ENCODE measurements at places on chromosomes 5 and 9.

DNA sequence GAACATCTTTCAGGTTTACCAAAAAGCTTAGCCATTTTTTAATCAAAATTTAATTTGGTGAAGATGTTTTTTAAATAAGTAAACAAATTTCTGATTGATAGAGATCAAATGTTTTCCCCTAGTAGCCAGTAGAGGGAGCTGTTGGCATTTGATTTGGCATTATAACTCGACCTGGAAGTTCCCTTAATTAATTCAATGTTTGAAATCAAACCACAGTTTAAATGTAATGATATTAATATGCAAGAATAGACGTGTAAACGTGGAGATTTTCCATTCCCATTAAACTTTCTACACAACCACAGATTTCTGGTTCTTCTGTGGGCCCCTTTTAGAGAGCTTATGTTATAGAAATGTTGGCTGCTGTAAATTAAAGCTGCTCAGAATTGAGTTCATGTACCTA, 148.1 kb upstream of the MPDZ start:
- no peak for DNase-seq

- no peak for DNase-seq
These were observed 103.4 kb downstream of the PIP5K1B start for GRCh38 chr9:68808338-68808890.

DNA sequence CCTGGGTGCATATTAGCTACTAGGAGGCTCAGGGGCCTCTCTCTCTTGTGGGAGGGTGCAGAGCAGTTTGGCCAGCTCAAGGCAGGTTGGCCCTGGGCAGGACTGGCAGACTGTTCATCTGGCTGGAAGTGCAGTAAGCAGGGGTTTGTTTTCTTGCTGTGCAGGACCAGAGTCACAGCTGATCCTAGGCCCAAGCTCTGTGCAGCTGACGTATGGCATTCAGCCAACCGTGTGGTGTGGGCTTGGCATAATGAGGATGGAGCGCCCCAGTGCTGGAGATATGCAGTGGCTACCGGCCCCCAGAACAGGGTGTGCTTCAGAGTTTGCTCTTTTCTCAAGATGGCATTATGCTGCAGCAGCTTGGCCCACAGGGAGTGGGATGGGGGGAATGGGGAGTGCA, 31.0 kb upstream of the PHF24 start:
- no peak for DNase-seq

DNA sequence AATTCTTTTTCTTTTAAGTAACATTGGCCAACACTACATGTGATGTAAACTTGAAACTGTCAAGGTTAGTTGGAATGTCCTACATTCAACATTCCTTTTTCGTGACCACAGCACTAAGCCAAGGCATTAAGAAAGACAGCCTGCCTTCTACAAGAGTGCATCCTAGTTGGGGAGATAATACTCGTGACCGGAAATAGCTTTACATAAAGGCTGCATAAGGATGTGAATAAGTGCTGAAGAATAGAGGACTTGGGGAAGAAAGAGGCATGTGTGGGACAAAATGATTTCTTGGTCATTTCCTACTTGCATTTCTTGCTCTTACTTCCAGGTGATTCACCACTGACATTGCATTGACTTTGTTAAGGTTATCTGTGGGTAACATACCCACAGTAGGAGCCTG, 282.0 kb downstream of the DMRT2 start:
- DNase-seq, result no peak

DNA sequence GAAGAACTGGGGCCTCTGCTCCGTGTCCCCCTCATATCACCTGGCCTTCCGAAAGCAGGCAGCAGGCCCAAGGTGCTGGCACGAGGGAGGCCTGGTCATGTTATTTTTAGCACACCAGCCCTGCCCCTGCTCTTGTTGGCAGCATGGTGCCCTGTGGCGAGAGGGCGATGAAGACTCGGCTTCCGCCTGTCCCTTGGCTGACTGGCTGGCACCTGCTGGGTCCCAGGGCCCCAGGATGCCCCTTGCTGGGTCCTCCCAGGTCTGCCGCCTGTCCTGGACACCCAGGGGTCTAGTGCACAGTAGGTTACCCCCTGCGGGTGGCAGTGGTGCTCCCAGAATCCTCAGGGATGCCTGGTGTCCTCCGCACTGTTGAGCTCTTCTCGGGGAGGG, 77.0 kb downstream of the RXRA start:
- DNase-seq, result no peak

DNA sequence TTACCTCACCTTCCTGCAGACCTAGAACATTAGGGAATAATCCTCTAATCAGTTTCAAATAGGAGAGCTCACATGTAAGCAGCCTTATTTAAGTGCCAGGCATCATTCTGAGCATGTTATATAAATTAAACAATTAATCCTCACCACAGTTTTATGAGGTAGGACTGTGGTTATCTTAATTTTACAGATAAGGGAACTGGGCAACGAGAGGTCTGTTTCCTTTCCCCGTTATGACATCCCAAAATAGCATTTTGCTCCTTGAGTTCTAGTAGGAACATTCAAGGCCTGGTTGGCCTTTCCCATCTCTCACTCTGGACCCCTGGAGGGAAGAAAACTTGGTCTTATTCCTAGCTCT, 19.1 kb upstream of the IFNB1 start:
- DNase-seq, result no peak

DNA sequence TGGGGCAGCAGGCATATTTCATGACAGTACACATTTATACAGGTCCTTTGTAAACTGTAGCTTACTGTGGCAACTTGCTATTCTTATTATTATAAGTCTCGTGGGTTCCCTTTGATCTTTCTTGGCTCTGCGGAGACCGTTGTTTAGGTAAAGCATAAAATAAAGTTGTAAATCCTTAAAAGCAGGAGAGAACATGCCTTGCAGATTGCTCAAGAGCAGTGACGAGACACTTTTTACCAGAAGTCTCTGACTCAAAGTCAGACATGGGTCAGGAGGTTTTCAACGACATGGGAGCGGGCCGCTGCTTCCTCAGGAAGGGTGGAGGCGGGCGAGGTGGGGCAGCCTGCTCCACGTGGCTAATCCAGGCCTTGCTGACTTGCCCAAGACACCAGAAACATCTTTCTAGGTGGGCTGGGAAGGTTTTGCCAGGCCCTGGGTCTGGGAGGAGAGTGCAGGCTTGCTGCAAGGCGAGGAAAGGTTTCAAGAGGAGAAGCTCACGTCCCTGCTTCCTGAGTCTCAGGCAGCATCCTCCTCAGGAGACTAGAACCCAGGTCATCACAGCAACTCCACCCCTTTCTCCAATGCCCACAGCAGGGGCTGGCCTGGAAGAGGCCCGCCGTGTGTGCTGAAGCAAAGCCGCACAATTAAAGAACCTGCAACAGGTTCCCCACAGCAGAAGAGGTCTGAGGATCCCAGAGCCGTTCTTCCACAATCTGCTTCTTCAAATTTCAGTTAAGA, 6.5 kb downstream of the TBC1D2 start:
- DNase-seq, result no peak

GRCh38 chr5:135223891-135224625, 175.0 kb downstream of the MACROH2A1 start:
- DNase-seq, result no peak

GRCh38 chr5:958701-959571, 49.7 kb upstream of the NKD2 start:
- DNase-seq, result no peak

GRCh38 chr5:463952-464351, 21.0 kb downstream of the EXOC3 start:
- peak; percentile 61 for DNase-seq

GRCh38 chr5:133344266-133344665, 268.1 kb downstream of the FSTL4 start:
- no peak for DNase-seq

DNA sequence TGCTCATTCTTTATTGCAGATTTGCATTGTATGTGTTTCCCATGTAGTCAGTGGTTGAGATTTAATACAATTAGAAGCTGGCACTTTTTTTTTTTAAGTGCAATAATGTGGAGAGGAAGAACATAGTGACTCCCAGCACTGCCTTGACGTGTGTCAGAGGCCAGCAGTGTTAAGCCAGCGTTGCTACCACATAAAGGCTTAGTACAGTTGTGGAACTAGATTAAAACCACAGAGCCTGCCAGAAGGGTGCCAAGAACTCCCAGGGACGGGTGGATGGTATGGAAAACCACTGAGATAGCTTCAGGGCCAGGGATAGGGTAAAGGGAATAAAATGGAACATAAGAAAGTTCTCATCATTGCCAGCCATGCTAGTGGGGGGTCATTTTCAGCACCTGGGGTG, 142.9 kb downstream of the TRIO start:
- DNase-seq, result no peak

DNA sequence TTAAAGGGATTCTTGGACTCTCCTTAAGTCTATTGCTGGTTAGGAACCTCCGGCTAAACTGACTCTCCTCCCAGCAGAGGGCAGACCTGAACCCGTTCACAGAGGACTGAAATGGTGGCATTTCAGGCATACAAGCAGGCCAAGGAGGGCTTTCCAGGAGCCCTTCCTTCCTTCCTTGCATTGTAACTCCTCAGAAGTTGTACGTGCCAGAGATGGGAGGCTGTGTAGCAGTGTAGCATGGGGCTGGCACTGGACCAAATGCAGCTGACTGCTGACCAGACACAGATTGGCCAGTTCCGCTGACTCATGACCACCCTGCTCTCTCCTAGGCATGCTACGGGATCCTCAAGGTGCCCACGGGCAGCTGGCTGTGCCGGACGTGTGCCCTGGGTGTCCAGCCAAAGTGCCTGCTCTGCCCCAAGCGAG, 36.4 kb downstream of the JADE2 start:
- DNase-seq, result no peak

DNA sequence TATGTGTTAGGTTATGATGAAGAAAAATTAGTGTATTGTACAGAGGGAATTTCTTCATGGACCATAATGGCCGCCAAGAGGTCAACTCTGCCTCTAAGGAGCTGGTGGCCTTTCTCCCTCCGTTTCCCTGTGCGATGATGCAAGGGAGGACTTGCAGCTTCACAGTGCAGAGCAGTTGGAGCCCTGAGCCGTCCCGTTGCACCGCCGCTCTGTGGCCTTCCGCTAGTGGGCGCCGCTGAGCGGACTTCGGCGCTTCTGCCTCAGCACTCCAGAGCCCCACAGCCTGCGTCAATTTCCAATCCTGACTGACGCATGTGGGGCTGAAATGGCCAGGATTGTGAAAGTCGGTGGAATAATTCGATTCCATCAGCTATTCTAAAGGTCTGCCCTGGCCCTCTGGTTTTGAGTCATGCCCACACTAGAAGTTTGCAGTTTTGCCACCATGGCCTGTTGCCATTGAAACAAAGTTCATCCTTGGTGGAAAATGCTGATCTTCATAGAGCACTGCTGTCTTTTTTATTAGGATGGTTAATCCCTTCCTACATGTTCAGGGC, 22.7 kb upstream of the LECT2 start:
- DNase-seq, result no peak

- no peak for DNase-seq
These were observed 140.5 kb upstream of the PITX1 start for GRCh38 chr5:135174315-135175096.

DNA sequence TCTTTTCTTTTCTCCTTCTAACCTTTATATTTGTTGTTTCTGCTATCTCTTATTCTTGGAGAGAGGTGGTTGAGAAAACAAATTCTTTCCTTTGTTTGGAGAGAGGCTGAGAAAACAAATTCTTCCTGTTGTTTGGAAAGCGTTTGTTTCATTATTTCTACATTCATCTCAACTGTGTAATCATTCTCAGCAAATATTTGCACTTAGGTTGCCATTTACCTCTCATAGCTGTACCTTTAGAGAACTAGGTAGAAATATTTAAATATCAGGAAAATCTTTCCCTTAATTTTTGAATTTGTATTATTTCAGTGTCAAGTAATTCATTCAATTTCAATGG, 1824.4 kb upstream of the CDH9 start:
- DNase-seq, result no peak

GRCh38 chr5:55324815-55325418, 17.1 kb downstream of the MTREX start:
- no peak for DNase-seq

GRCh38 chr5:66922881-66923280, 273.7 kb downstream of the CD180 start:
- no peak for DNase-seq

- DNase-seq, result peak; percentile 31
These were observed at the start of gene CCDC152 for GRCh38 chr5:42756606-42757601. Gene CCDC152 (plus strand): TSS chr5:42756818. CDS start chr5:42759122, 2,304 bp downstream.

DNA sequence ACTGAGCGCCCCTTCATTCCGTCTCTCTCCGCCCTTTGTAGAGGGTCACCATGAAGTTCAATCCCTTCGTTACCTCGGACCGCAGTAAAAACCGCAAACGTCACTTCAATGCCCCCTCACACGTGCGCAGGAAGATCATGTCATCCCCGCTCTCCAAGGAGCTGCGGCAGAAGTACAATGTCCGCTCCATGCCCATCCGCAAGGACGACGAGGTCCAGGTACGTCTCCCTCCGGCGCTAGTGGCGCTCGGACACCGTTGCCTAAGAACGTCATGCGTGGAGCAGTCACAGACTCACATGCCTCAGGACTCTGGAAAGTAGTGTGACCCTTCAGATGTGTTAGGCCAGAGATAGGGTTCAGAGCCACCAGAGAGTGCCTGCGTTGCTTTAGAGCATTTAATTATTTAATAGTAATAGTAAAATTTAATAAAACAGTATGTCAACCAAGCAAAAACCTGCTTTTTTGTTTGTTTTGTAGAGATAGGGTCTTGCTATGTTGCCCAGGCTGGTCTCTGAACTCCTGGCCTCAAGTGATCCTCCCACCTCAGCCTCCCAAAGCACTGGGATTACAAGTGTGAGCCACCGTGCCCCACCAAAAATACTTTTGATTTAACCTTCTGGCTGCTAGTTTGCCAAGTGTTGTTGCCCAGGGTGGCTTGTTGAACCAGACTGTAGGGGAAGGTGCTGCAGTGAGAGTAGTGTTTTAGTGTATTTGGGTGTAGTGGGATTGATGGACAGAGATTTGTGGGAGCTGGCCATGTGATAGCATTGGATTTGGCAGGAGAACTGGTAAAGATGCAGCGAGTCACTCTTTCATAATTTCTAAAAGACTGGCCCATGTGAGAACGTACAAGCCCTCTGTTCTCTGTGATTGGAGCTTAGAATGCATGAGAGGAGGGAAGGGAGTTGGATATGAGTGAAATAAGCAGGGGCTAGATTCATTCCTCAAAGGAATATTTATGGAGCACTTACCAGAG, 888 bp downstream of the RPL26L1 start:
- DNase-seq, result no peak

- no peak for DNase-seq
These were observed 510.2 kb downstream of the PRELID2 start for GRCh38 chr5:145324767-145325479.

- no peak for DNase-seq
These were observed 81.8 kb downstream of the PRDM6 start for GRCh38 chr5:123170816-123171215.

All from effector CD8-positive, alpha-beta T cell (primary cell).